Breast epithelium (tissue), 4 donors: ENCODE measurements at places on chromosomes 6 and 20. TPM values are rescaled to one million over a fixed set of nuclear protein-coding genes. Genes with fewer than 3 reads are reported as not detected.

DNA sequence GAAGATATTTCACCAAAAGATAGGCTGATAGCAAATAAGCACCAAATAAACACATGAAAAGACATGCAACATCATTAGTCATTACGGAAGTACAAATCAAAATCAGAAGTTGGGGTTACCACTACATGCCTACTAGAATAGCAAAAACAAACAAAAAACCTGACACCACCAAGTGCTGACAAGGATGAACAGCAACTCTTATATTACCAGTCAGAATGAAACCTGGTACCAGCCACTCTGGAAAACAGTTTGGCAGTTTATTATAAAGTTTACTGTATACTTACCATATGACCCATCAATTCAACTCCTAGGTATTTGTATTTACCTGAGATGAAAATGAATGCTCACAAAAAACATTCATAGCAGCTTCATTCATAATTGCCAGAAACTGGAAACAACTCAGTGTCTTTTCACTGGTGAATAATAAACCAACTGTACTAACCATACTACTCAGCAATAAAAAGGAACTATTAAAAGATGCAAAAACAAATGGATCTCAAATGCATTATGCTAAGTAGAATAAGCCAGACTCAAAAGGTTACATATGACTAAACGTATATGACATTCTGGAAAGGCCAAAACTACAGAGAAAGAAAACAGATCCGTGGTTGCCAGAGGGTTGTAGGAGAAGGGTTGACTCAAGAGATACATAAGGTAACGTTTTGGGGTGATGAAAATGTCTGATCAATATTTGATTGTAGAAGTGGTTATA lies 33.0 kb downstream of the NUP153 start:
- no peak overlapping the region for H3K27ac ChIP-seq
- H3K36me3 ChIP-seq: no peaks in the 10 kb centered on the region
- no peaks in the 10 kb centered on the region for H3K27me3 ChIP-seq
- no peaks in the 10 kb centered on the region for H3K4me1 ChIP-seq
- no peak overlapping the region for H3K4me3 ChIP-seq

- H3K4me1 ChIP-seq: no peaks in the 10 kb centered on the region
- no peak overlapping the region for H3K4me3 ChIP-seq
- no peaks in the 10 kb centered on the region for H3K27me3 ChIP-seq
- no peaks in the 10 kb centered on the region for H3K36me3 ChIP-seq
Observed at GRCh38 chr6:33547499-33547898, 32.6 kb downstream of the BAK1 start.

- H3K27me3 ChIP-seq: no peaks in the 10 kb centered on the region
- DNase-seq: no peak
- H3K36me3 ChIP-seq: no peaks in the 10 kb centered on the region
- peak overlapping the region; percentile 88 for H3K4me3 ChIP-seq
- peaks cover 6% of the 10 kb centered on the region for H3K4me1 ChIP-seq
Observed at GRCh38 chr20:34363465-34364222, 571 bp downstream of the ITCH start.

DNA sequence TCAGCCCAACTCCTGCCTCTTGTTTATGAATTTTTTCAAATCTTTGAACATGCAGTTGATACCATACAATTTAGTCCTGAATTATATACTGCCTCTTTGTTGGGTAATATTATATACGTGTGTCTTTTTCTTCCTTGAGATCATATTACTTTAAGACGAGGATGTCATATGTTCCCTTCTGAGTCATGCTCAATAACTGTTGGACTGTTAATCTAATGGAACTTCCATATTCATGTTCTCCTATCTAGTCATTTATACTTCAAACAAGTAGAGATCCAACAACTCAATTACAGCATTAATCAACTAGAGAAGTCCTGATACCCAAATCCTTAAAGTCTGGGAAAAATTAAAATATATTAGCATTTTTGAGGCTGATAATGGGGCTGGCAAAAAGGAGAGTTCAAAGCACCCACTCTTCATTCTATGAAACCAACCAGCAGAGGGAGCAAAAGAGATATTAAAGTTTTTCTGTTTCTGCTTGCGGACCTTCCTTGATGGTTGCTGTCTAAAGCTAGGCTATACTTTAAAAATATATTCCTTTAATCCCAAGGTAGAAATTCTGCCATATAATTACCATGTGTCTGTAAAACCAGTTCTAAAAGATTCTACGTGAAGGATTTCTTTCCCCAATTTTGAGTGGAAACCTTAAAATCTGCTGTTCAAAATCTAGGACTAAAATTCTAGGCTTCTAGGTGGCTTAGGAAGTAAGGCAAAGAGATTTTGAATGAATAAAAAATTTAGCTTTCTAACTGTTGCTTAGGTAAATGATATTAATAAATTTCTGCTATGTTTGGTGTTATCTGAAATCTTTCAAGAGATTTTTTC lies 498.9 kb downstream of the BCKDHB start:
- no peaks in the 10 kb centered on the region for H3K36me3 ChIP-seq
- no peak overlapping the region for H3K27ac ChIP-seq
- DNase-seq: no peak
- H3K4me3 ChIP-seq: no peak overlapping the region

DNA sequence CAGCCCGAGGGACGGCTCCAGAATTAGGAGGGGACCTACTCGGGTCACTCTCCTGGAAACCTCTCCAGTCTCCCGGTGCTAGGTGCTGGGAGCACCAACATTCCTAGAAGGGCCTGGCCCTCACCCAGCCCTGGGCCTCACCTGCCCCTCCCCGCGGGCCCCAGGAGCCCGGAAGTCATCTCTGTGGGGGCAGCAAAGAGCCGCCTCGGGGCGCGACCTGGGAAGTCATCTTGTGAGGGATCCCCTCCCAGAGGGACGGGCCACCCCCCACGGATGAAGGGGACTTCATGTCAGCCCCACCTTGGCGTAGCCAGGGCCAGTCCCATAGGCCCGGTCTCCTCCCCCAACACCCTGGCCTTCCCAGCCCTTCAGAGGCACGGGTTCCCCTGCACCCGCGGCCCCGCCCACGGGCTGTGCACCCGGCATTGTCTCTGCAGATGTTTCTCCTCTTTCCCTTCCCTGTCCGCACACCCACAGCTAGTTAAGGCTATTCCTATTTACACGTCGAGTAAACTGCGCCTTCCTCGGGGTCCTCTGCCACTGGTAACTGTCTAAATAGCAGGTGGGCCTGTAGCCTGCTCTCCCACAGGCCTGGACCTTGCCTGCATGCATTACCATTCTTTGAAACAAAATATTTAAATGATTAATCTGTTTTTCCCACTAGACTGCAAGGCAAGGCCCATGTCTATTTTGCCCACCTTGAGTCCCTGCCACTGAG lies 896 bp upstream of the RNASET2 start:
- peak overlapping the region; percentile 92 for H3K4me3 ChIP-seq
- no peaks in the 10 kb centered on the region for H3K36me3 ChIP-seq
- no peaks in the 10 kb centered on the region for H3K4me1 ChIP-seq
- peak overlapping the region; percentile 88 for H3K27ac ChIP-seq
- no peaks in the 10 kb centered on the region for H3K27me3 ChIP-seq

Gene LST1
- 8.8 TPM for total RNA-seq

Gene RAET1E
- not detected for total RNA-seq

Gene FRK
- total RNA-seq: 5.9 TPM
